ENCODE measurements at places on chromosomes 6 and 20.

GRCh38 chr6:288866-289265 is 3.4 kb upstream of the DUSP22 start:
- no peak for DNase-seq

GRCh38 chr6:44735630-44735963 is 348.1 kb downstream of the CDC5L start:
- DNase-seq = no peak

- no peak for DNase-seq
Measured at GRCh38 chr6:36418558-36418957, 24.1 kb downstream of the PXT1 start.

DNA sequence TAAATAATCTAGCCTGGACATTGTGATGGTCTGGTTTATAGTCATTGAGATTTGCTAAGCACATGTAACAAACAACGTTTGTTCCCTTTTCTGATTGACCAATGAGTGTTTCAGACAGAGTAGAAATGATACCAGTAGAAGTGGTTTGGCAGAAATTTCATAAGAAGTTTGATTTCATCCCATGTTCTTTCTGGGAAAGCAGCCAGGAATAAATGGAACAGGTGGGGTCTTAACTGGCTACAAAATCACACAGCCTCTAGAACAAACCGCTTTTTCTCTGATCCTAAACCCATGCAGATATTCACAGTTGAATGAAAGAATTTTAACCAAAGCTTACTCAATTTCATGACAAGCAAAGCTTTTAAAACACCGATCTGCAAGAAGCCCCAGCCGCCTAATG is 227.5 kb downstream of the UST start:
- DNase-seq = no peak

DNA sequence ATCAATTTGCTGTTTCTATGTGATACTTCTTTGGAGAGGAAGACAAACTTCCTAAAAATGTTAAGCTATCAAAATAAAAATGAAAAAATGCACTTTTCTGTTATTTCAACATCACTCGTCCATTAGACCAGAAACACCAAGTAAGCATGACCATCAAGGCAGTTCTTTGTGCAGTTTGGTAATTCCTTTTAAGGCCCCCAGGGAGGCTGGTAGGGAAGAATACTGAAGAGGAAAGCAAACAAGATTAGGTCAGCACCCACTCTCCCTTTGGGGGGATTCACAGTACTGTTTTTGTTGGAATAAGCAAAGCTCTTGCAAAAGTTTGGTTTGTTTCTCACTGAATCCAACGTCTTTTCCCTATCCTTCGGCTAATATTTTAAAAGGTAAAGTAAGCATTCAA is 206.8 kb upstream of the SLC35B3 start:
- no peak for DNase-seq

DNA sequence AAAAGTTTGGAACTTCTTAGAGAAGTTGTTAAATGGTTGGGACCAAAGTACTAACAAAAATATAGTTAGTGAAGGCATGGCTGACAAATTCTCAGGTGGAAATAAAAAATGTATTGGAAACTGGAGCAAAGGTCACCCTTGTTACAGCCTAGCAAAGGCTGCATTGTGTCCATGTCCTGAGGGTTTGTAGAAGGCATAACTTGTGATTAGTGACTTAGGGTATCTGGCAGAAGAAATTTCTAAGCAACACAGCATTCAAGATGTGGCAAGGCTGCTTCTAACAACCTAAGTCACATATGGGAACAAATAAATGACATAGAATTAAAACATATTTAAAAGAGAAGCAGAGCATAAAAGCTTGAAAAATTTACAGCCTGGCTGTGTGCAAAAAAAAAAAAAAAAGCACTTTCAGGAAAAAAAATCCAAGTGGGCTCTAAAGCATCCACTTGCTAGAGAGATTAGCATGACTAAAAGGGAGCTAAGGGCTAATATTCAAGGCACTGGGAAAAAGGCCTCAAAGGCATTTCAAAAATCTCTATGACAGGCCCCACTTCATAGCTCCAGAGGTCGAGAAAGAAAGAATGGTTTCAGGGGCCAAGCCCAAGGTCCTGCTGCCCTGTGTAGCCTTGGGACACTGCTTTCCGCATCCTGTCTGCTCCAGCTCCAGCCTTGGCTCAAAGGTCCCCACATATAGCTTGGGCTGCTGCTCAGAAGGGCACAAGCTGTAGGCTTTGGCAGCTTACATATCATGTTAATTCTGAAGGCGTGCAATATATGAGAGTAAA is 453.2 kb upstream of the PTCHD4 start:
- no peak for DNase-seq

GRCh38 chr6:4950836-4951533 is 52.9 kb downstream of the RPP40 start:
- no peak for DNase-seq

GRCh38 chr20:6057691-6058090 is 3.8 kb upstream of the LRRN4 start:
- DNase-seq = no peak

GRCh38 chr20:58705208-58705926 is 12.8 kb downstream of the NPEPL1 start:
- no peak for DNase-seq

- DNase-seq = no peak
Measured at GRCh38 chr6:6588924-6589709, 597 bp downstream of the LY86 start.

DNA sequence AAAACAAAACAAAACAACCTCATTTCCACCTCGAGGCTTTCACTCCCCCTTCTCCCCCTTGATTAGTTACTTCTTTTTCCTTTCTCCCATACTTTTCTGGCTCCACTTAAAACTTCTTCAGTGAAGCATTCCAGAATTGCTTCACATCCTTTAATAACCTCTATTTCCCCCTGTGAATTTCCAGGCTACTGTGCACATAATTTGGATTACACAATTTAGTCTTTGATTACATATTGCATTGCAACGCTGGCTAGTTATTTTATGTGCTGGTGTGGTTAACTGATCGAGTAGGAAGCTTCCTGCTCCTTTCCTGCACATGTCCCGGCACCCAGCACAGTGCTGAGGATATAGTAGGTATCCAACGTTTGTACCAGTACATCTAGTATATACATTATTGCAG is 28.1 kb upstream of the EEF1E1 start:
- no peak for DNase-seq

- DNase-seq = no peak
Measured at GRCh38 chr20:9581509-9581908, 67.1 kb downstream of the LAMP5 start.
